ENCODE measurements at places on chromosomes 7 and 10.
A peak's percentile ranks its signal among the peaks of the same experiment; 100 is the strongest.

DNA sequence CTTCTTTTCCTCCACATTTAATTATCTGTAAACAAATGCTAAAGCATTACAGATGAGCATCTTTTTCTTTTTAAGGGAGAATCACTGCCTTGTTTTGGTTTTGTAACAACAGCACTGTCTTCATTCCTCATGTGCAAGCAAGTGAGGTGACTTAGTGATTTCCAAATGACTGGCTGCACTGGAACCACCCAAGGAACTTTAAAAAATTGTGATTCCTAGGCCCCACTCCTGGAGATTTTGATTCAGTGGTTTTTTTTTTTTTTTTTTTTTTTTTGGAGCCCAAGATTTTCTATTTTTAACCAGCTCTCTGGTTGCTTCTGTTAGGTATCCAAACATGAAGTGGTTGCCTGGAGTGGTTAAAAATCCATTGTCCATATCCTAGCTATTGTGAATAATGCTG lies 176.2 kb downstream of the LRMDA start:
- DNase-seq = no peak

- no peak for DNase-seq
These were observed 644 bp downstream of the UMAD1 start for GRCh38 chr7:7641129-7641663.

DNA sequence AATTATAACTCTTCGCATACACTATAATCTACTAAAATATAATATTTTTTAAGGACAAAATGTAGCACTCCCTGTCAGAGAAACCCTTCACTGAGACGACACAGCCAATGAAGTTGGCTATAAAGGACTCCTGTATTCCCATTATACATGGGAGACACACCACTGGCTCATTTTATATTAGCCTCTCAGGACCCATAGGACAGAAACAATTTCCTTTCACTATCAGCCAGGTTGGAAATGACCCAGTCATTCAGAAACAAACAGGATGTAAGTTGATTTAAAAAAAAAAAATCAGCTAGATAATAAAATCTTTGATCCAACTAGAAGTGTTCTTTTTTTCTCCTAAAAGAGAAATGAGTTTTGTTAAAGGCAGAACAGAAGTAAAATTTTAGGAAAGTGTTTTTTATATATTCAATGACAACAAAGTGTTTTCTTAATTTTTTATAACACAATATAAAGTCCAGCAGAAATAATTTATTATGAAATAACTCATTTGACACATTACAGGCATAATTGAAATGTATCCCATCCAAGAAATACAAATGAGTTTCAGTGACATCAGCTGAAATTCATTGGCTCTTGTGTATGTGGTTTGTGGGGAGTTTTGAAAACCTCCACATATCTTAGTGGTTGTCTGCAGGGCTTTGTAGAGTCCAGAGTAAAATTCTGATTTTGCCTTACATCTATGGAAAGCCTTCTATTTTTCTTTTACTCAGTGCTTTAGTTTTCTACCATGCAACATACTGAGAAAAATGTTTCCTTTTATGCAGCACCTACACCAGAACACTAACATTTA lies 64.1 kb downstream of the CTTNBP2 start:
- no peak for DNase-seq

DNA sequence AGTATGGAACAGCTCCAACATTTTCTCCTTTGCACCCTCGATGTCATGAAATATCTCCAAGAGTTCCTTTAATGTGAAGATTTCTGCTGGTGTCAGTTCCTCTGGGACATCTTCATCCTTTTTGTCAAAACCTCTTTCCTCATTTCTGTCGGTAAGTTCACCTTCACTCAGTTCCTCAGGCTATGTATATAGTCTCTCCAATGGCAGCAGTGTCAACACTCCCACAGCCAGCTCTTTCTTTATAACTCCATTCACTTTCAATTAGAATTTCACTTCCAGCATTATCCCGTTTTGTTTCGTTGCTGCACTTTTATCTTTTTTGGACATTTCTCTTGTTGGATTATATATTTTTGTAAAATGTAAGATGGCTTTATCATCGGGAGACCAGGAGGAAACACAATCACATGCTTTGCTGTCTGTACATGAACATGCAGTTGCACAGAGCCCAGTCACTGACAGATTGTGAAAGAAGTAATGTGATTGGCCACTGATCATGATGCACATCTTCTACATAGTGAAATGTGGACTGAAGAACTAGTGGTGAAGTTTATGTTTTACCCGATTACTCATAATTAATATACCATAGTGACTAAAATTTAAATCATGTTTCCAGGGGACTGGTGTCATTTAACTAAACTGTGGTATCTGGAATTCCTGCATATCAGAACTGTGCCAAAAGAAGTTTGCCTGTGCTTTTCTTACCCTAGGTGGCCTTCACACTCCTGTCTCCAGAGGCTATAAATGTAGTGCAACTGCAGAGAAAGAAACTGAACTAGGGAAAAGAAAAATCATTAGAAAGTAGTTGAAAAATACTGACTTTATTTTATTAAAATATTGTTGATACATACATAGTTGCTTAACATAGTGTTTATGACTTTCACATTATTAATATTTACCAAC lies 289.6 kb downstream of the PPP1R3A start:
- DNase-seq = no peak

- DNase-seq = no peak
These were observed 14.3 kb downstream of the CPED1 start for GRCh38 chr7:121002757-121003200.

GRCh38 chr10:121027371-121027770 lies 176.2 kb downstream of the WDR11 start:
- DNase-seq = no peak

GRCh38 chr10:48931188-48931587 lies 8.5 kb downstream of the LRRC18 start:
- no peak for DNase-seq

DNA sequence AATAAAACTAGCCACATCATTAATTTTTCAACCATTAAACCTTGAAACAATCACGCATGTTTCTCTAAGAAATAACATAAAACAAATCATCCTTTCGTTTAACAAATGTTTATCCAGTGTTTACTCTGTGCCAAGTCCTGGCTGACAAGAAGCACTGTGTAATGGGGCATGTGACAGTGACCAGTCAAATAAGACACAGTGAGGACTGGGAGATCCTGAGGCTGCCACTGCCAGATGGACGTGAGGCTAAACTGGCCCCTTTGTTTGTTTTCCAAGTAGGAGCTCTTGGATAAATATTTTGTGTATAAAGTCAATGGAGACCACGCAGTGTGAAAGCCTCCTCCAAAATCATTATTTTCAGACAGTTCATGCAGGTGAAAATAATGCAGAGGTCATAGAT lies 626.2 kb downstream of the SUGCT start:
- DNase-seq = no peak

DNA sequence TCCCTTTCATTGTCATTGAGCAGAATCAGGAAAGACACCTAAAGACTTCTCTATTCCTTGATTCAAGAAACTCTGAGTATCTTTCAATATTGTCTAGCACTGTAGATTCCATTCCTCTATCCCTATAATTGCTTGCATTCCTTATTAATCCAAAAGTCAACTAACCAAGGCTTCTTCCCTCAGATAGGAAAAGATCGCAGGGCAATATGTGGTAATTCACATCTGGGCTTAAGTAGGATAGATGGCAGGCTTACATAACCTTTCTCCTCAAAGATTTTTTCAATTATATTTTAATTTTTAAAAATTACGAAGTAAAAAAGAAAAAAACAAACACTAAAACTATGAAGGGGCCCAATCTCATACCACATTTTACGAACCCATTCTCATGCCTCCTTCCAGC lies 7.1 kb upstream of the ARHGAP21 start:
- DNase-seq = no peak

- DNase-seq = no peak
These were observed 30.6 kb upstream of the ZNRF2 start for GRCh38 chr7:30253796-30254165.

- DNase-seq = no peak
These were observed 107.0 kb upstream of the PRSS1 start for GRCh38 chr7:142642316-142642715.

GRCh38 chr10:128044961-128045832 lies 81.0 kb downstream of the MKI67 start:
- DNase-seq = no peak

- DNase-seq = no peak
These were observed 3.1 kb upstream of the CPA1 start for GRCh38 chr7:130377178-130377577.

DNA sequence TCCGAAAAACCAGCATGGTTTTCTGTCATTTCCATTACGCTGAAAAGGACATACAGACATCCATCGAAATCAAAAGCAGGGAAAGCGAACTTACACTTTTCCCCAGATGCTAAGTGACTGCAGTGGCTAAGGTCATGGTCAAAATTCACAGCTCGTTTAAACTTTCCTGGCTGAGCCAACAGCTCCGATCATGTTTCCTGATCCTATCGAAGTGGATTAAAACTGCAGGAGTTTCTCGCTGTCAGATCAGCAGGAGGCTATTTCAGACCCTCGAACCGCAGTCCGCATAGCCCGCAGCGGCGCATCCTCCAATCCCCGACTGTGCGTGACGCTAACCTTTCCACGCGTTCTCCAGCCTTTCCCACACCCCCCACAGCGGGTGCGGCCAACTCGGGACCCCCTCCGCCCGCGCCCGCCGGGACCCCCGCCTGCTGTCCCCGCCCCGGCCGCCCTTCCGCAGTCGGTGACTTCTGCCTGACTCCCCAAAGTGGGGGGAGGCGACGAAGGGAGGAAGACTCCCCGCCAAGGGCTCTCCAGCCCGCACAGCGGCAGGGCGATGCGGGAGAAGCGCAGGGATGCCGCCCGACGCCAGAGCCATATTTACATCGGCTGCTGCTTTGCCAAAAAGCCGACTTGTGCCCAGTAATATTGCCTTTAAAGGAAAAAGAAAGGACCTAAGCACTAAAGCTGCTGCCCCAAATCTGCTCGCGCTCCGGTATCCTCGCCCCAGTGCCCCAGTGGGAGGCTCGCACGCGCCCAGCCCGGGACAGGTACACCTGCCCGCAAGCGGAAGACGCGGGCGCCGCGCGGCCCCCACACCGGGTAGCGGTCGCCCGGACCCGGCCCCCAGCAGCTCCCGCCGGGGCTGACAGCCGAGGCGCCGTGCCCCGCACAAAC lies 1.2 kb downstream of the PIP4K2A start:
- DNase-seq = peak; percentile 38

- no peak for DNase-seq
These were observed 245.0 kb upstream of the NPY start for GRCh38 chr7:24038993-24039392.

GRCh38 chr10:125283191-125283835 lies 123.0 kb upstream of the CTBP2 start:
- DNase-seq = no peak

- DNase-seq = no peak
These were observed 50.0 kb downstream of the VWA2 start for GRCh38 chr10:114289096-114289436.

DNA sequence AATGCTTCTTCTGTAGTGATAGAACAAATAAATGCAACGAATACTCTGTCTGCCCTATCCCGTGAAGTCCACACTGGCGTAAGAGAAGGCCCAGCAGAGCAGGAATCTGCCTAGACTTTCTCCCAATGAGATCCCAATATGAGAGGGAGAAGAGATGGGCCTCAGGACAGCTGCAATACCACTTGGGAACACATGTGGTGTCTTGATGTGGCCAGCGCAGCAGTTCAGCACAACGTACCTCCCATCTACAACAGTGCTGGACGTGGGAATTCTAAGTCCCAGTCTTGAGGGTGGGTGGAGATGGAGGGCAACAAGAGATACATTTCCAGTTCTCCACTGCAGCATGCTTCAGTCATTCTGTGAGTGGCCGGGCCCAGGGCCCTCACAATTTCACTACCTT lies 45.8 kb downstream of the FIGNL1 start:
- no peak for DNase-seq

GRCh38 chr7:113199136-113199535 lies 80.8 kb upstream of the SMIM30 start:
- no peak for DNase-seq

- DNase-seq = no peak
These were observed 1.7 kb upstream of the UPP1 start for GRCh38 chr7:48087349-48087748.

DNA sequence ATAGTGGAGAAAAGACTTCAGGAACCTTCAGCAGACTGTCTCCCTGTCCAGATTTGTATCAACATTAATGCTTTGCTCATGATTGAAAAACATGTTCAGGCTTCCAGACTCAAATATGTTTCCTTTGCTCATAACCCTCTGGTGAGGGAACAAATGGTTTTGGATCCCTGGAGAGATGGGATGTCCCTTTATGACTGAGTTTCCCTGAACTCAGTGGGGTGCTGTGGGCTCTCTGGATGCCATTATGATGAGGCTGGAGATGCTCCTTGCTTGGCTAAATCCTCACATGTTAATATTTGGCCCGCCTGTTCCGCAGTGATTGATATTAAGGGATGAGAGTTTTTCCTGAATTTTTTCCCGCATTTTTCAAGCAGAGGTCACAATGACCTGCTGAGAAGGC lies 749.4 kb downstream of the SUGCT start:
- DNase-seq = no peak

GRCh38 chr10:33901166-33901565 lies 566.7 kb upstream of the NRP1 start:
- no peak for DNase-seq

- DNase-seq = no peak
These were observed 39.5 kb upstream of the ANKRD1 start for GRCh38 chr10:90960355-90960814.

DNA sequence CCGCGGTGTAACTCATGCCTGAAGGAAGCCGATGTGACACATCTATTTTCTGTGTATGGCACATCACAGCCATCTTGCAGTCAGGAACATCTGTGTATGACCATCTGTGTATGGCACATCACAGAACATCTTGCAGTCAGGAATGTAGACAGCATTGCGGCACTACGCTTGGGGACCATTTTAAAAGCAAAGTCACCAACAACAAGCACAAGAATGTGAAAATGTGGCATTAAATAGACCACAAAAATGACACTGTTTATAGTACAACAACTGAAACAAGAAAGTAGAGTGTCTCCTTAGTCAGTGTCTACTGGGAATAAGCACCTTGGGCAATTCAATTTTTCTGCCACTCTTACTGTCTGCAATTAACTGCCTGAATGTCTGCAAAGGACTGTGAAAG lies 124.4 kb downstream of the HGF start:
- DNase-seq = no peak

GRCh38 chr10:124589491-124590041 lies 127.9 kb downstream of the LHPP start:
- DNase-seq = no peak

DNA sequence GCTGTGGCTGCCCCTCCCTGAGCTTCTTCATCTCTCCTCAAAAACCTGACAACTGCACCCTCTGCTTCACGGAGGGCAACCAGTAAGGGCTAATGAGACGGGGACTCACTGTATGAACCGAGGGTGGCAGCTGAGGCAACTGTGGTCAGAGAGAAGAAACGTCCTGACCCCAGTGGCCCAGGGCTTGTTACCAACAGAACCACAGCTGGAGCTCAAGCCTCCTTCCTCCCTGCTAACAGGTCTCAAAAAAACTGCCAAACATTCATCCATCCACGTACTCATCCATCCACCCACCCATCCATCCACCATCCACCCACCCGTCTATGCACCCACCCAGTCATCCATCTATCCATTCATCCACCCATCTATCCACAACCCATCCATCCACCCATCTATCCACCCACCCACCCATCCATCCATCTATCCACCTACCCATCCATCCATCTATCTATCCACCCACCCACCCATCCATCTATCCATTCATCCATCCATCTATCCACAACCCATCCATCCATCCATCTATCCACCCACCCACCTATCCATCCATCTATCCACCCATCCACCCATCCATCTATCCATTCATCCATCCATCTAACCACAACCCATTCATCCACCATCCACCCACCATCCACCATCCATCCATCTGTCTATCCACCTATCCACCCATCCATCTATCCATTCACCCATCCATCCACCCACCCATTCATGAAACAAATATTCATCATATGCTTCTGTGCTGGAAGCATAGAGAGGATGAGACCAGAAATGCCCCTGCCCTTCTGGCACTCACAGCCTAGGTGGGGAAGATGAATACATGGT lies 111.7 kb downstream of the PDGFA start:
- DNase-seq = no peak
